ENCODE measurements at places on chromosomes 11 and 22.
A peak's percentile ranks its signal among the peaks of the same experiment; 100 is the strongest.

DNA sequence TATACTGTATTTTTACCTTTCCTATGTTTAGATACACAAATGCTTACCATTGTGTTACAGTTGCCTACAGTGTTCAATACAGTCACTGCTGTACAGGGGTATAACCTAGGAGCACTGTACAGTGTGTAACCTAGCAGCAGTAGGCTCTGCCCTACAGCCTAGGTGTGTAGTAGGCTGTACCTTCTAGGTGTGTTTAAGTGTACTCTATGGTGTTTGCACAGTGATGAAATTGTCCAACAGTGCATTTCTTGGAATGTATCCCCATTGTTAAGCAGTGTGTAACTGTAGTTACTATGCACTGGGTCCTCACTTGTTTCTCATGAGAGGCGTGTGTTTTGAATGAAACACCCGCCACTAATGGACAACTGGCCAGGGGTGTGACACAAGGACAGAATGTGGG, 269.0 kb downstream of the OPCML start:
- DNase-seq: no peak

- DNase-seq: peak; percentile 64
Observed at GRCh38 chr22:19105867-19106802, 16.1 kb downstream of the DGCR2 start.

DNA sequence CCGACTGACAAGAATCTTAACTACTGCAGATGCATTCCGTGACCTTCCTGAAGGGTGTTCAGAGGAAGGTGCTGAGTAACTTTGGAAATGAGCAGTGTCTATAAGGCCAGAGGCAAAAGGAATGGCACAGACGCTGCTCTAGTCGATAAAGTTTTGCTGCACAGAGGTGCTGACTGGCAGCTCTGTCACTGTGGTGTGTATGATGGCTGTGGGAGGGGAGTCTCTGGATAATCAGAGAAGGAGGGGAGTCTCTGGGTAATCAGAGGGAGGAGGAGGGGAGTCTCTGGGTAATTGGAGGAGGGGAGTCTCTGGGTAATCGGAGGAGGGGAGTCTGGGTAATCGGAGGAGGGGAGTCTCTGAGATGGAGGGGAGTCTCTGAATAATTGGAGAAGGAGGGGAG, 18.4 kb downstream of the PTDSS2 start:
- no peak for DNase-seq

DNA sequence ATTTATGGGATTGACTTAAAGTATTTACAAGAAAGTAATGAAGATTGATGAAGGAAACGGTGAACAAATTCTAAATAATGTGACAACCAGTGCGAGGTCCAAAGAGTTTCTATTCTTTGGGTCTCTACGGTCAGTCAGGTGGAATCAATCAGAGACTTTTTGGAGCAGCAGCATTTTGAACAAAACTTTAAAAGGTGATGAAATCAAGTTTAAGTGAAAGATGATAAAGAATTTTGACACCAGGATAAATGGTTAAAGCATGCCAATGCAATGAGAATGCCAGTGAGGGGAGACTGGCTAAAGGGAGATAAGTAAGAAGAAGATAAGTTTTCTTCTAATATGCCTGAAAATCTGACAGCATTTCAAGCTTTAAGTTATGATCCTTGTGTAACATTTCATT, 67.9 kb downstream of the DCUN1D5 start:
- no peak for DNase-seq

DNA sequence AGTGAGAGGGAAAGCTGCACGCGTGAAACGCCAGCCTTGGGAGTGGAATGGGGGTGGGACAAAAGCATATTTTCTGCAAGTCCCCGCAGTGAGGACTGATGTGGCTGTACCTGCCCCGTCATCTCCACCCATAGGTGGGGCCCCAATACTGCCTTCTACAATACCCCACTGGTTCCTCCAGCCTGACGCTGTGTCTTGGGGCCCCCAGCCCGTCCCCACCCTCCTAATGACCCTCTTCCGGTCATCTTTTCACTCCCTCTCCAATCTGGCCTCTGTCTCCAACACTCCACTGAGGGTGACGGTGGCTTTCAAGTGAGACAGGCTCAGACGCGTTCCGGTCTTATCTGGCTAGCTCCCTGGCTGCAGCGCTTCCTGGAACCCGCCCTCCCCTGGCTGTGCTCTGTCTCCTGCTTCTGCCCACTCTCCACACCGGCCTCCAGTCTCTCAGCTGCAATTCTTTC, 104.2 kb downstream of the MICAL3 start:
- DNase-seq: peak; percentile 71

GRCh38 chr11:64522843-64523380, 68.1 kb upstream of the SLC22A12 start:
- DNase-seq: no peak
